ENCODE measurements at places on chromosomes 2 and 18.

- no peak overlapping the region for H3K27ac ChIP-seq
- no peaks in the 10 kb centered on the region for H3K27me3 ChIP-seq
- H3K36me3 ChIP-seq: no peaks in the 10 kb centered on the region
- no peaks in the 10 kb centered on the region for H3K4me1 ChIP-seq
These were observed 555.1 kb downstream of the BCL11A start for GRCh38 chr2:59998324-59998723.

DNA sequence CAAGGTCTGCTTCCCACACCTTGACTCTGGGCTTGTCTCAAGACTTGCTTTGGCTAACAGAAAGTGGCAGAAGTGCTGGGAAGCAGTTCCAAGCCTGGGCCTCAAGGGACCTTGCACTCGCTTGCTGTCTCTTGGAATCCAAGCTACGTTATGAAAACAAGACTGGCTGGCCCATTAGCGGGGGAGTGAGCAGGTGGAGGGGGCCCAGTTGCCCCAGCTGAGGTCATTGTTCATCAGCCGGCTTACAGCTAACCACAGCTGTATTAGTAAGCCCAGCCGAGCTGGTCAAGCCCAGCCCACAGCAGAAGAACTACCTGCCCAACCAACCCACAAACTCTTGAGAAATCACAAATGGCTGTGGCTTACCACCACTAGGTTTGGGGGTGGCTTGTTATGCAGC is 63.1 kb downstream of the MARCO start:
- H3K4me3 ChIP-seq: no peak overlapping the region
- H3K27me3 ChIP-seq: no peaks in the 10 kb centered on the region
- H3K36me3 ChIP-seq: no peaks in the 10 kb centered on the region
- no peak for DNase-seq
- H3K4me1 ChIP-seq: no peaks in the 10 kb centered on the region

DNA sequence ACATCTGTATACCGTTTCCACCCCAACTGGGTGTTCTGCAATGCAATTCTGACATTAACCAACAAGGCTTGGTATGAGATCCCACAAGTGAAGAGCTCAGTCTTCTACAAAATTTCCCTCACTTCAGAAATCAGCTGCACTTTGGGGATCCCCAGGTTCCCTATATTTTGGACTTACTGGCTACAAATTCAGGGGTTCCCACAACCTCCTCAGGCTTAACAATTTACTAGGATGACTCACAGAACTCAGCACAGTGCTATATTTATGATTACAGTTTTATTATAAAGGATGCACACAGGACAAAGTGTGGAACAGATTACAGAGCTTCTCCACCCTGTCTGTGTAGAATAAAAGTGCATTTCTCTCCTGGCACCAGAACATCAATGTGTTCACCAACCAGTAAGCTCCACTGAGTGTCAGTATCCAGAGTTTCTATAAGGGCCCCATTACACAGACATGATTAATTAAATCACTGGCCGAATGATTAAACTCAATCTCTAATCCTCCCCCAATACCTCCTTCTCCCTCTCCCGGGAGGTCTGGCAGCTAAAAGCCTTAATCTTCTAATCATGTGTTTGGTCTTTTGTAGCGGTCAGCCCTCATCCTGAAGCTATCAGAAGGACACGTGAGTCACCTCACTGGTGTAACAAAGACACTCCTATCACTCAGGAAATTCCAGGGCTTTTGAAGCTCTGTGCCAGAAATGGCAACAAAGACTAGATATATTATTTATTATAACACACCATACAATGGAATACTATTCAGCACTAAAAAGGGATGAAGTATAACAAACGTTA is 84.6 kb downstream of the SLC66A3 start:
- H3K4me1 ChIP-seq: no peaks in the 10 kb centered on the region
- no peaks in the 10 kb centered on the region for H3K27me3 ChIP-seq
- no peak overlapping the region for H3K4me3 ChIP-seq
- DNase-seq: no peak
- peaks cover 5% of the 10 kb centered on the region for H3K36me3 ChIP-seq

DNA sequence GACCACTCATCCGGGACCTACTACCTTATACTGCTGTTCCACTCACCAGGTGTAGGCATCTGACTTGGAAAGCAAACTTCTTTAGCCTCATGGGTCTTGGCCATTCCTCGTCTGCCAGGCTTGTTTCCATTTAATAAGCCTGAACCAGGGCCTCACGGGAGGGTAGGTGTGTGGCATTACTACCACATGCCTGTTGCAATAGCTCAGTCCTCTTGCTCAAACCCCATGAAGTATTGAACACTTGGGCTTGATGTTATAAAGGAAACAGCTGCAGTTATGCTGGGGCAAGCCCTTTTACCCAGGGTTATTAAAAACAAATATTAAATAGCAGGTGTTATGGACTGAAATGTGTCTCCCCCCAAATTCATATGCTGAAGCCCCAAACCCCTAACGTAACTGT is 21.2 kb downstream of the MRPL44 start:
- no peaks in the 10 kb centered on the region for H3K4me1 ChIP-seq
- H3K36me3 ChIP-seq: no peaks in the 10 kb centered on the region
- no peak for DNase-seq
- no peaks in the 10 kb centered on the region for H3K27me3 ChIP-seq
- no peak overlapping the region for H3K27ac ChIP-seq
